ENCODE measurements at places on chromosomes 3 and 15.

DNA sequence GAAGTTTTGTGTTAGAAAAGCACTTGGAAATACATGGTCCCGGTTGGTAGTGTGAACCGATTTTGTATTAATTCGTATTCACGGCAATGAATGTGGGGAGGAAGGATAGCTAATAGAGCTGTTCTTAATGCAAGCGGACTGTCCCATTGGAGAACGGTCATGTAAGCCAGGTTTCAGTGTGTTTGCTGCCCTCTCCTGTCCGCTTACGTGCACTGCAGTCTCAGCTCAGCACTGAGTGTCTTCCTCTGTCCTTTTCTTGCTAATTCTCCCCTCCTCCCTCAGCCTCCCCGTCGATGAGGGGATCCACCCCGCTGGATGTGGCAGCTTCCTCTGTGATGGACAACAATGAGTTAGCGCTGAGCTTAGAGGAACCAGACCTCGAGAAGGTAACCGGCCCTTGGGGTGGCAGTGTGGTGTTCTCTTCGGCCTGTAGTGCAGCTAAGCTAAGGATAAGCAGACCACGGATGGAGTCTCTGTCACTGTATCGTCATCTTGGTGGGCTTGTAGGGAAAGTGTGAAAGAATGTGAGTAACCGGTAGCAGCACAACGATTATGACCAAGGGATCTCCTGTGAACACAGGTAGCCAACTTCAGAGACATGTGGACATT is 267.5 kb upstream of the CHRM5 start:
- DNase-seq, result peak; percentile 81

DNA sequence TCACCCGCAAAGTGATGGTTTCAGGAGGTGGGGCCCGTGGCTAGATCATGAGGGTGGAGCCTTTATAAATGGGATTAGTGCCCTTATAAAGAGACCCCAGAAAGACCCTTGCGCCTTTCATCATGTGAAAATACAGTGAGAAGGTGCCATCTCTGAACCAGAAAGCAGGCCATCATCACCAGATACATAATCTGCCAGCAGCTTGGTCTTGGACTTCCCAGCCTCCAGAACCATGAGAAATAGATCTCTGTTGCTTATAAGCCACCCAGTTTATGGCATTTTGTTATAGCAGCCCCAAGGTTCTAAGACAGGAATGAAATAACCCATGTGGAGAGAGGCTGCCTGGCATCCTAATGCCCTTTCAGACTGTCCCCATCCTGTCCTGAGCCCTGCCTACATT is 127.8 kb upstream of the SMAD3 start:
- DNase-seq, result no peak

DNA sequence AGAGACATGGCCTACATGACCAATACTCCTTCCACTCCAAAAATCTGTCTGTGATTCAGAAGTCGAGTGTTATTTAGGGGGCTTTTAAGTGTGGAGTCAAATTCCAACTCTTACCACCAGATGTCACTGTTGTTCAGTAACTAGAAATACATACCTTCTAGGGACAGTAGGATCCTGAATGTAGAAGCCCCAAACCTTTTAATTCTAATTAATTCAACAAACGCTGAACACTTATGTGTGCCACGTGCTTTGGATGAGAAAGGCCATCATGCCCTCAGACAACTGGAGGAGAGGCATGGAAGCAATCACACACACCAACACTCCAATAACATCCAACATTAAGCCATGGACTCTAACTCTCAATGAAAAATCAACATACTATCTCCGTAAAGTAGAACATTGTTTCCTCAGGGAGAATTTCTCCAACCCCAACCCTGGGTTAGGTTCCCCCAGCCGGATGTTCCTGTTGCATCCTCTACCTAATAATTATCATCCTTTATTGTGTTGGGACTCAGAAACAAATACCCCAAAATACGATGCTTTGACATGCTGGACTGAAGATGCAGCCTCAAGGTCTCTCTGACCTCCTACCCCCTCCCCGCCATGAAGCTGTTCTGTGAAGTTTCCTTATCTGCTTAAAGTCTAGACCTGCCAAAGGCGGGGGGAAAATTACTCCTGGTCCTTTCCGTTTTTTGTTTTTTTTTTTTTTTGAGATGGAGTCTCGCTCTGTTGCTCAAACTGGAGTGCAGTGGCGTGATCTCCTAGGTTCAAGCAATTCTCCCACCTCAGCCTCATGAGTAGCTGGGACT is 8.0 kb upstream of the CCDC13 start:
- peak; percentile 16 for DNase-seq

GRCh38 chr3:179063945-179064560 is 7.6 kb downstream of the ZMAT3 start:
- no peak for DNase-seq

- no peak for DNase-seq
These were observed 175.9 kb downstream of the NTRK3 start for GRCh38 chr15:88080616-88081015.

GRCh38 chr3:127792541-127793292 is 29.6 kb downstream of the MGLL start:
- no peak for DNase-seq

DNA sequence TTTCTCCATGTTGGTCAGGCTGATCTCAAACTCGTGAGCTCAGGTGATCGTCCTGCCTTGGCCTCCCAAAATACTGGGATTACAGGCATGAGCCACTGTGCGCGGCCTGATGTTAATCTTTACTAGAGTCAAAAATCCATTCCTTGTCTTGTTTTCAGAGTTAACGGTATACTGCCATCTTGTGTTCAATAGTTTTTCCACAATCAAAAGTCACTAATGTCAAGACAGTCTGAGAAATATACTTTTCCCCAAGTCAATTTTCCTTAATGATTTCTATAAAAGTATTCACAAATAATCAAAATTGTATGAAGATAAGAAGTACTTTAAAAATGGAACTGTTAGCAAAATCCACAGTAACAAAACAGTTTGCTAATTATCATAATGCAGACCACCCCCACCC is 8.5 kb downstream of the CRBN start:
- no peak for DNase-seq

Data from NCI-H526 (cell line).